Eye (tissue), 1 donor: ENCODE measurements at places on chromosomes 1 and 21.

DNA sequence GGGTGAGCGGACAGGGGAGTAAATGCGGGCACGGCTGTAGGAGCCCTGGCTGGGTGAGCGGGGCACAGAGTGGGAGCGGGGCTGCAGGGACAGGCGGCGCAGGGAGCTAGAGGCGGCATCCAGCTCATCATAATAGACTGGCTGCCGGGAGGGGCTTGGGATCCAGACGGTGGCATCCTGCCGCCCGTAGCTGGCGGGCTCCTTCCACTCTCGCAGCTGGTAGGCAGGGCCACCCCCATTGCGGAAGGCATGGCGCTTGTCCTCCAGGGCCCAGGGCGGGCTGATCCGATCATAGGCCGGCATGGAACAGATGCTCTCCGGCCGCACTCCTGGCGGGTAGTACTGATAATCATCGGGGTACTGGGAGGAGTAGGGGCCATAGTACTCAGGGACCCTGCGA lies 43.7 kb upstream of the GOLT1A start:
- no peak for DNase-seq

DNA sequence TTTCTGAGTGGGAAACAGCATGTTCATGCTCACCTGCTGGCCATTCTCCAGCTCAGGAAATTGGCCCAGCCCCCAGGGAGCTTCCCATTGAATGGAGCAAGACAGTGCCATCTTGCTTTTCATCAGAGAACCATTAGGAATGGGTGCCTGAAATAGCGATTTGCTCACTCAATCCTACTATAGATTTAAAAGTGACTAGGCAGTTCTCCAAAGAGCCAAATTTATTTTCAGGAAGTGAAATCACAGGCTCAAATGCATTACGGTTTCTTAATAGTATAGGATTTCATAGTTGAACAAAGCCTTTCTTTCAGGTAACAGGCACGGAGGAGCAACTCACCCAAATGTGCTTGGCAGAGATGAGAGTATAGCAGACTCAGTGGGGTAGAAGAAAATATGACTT lies 272.1 kb downstream of the GRIK1 start:
- DNase-seq = no peak

GRCh38 chr1:203126151-203126865 lies 1.2 kb upstream of the ADORA1 start:
- DNase-seq = peak; percentile 62

DNA sequence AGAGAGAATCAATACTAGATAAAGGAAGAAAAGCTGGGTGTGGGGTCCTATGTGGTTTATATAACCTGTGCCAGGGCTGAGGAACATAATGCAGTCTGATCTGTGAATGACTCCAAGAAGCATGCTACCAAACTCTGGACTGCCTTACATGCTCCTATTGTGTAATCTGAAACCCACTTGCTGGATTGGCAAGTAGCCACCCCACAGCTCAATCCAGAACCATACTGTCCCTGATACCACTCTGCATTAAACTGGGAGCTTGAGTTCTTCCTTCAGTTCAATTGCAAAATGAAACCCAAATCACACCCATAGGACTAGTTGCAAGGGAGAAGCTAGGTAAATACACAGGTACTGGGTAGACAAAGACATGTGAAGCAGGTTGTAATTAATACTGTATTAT lies 115.4 kb upstream of the NEGR1 start:
- peak; percentile 3 for DNase-seq

GRCh38 chr1:216566641-216567205 lies 143.5 kb upstream of the USH2A start:
- no peak for DNase-seq

DNA sequence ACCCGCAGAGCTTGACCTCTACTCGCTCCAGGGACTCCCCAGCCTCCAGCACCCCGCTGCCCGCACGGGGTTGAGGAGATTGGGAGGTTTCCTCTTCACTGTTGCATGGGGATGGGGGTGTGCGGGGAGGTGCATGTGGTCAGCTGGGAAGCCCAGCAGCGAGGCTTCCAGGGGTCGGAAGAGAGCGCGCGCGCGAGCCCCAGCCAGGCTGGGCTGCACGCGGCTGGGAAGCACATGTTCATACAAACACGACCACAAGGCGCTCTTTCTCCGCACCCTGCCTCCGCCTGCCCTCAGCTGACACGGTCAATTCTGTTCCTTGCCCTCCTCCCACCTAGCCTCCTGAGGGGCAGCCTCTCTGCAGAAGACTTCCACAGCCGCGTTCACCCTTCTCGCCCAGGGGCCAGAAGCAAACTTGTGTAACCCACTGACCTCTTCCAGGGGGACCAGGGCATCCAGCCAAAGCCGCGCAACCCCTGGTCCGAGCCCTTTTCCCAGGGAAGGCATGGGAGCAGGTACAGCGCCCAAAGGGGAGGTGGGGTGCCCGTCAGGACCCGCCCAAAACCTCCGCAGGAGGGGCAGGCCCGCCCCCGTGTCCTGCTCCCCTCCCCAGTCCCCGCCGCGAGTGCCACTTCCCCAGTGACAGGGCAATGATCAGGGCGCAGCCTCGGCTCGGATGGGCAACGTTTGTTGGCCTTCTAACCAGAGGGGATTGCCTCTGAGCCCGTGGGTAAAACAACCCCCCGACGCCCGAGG lies 1.3 kb downstream of the COL24A1 start:
- peak; percentile 80 for DNase-seq

- DNase-seq = no peak
Measured at GRCh38 chr1:64135462-64136223, 67.8 kb upstream of the UBE2U start.

GRCh38 chr1:24276791-24277190 lies 42.4 kb upstream of the GRHL3 start:
- no peak for DNase-seq

- DNase-seq = no peak
Measured at GRCh38 chr1:76284842-76285241, 210.3 kb downstream of the ST6GALNAC3 start.

DNA sequence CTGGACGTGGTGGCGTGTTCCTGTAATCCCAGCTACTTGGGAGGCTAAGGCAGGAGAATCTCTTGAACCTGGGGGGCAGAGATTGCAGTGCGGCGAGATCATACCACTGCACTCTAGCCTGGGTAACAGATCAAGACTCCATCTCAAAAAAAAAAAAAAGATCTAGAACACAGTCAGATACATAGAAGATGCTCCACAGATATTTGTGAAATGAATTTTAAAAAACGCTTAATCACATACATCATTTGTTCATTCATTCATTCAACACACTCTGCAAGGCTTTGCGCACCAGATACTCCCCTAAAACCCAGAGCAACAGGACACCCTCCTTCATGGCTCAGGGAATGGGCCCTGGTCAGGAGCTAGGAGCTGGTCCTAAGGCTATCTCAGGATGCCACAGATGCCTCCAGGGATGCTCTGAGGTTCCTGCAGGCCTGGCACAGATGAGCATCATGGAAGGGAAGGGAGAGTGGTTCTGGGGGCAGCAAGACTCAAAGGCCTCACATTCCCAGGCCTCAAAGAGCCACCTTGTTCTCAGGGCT lies 6.4 kb downstream of the HSPG2 start:
- DNase-seq = no peak

DNA sequence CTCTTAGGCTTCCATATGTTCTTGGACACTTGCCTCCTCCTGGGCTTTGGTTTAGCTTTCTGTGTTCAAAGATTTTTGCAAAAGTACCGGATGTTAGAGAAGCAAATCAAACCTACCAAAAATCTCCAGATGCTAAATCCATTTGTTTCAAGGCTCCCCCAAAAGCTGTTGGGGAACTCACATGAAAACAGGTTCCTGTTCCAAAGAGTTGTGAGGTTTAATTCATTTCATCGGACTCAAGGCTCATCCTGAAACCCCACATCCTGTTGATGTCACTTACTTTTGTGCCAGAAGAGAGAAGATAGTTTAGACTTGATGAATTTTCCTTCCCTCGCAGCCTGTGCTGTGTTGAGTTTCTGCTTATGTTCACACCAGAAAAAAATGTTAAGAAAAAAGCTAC lies 41.7 kb upstream of the RXRG start:
- DNase-seq = no peak

DNA sequence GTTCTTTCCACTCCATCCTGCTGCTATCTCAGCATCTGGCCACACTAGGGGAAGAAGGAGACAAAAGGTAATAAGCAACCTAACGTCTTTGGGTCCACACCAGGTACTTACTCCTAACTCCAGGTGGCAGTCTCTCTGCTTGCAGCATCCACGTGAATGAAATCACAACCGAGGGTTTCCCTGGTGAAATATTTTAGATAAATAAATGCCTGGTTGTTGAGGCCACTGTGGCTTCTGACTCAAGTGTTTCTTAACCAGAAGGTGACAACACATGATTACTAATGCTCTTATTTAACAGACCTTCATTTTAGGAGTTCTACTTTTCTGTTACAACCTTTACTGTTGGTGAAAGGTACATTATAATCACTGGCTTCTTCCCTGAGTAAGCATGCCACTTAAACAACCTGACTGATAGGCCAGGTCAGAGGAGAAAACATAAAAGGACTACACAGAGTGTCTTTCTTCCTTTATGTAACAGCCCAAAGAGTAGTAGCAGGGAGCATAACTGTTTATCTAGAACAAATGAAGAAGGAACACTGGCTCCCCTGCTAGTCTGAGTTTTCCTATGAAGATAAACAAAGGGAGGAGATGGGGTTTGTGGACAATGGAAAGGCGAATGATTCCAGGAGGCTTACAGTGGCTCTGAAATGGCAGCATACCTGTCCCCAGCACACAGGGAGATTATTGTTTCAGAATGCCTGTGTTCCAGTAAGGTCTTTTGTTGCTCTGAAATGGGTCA lies 59.9 kb downstream of the SYT6 start:
- DNase-seq = no peak

GRCh38 chr1:21804536-21804935 lies 7.5 kb upstream of the LDLRAD2 start:
- no peak for DNase-seq

DNA sequence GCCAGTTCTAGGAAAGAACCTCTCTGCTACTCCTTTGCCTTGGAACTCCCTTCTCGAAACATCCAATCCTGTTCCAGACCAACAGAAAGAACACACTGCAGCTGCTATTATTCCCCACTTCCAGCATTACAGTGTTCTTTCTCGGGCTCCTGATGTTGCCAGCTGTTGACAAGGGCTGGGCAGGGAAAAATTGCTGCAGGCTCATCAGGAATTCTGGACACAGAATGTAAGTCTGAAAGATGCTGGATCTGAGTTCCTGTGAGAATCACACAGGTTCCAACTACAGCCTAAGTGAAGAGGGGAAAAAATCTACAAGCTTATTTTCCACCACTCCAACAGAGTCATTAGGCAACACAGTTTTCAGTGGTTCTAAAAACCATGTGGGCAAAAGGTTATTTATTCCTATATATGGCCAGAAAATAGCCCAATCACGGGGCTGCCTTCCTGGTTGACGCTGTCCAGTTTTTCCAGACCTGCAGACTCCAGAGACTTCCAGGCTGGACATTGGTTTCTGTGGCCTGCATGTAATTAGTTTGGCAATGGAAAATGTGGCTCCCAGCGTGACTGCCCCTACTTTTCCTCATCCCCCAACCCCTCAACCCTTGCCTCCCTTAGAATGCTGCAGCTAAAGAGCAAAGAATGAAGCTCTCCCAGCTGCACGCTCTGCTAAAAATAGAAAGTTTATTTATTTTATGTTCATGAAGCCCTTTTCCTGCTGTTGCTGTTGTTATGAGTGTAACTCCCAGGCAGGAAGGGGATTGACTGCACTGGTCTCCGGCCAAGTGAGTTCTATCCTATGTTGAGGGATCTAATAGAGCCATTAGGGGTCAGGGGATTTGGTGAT lies 8.3 kb upstream of the KIAA0040 start:
- DNase-seq = peak; percentile 33

DNA sequence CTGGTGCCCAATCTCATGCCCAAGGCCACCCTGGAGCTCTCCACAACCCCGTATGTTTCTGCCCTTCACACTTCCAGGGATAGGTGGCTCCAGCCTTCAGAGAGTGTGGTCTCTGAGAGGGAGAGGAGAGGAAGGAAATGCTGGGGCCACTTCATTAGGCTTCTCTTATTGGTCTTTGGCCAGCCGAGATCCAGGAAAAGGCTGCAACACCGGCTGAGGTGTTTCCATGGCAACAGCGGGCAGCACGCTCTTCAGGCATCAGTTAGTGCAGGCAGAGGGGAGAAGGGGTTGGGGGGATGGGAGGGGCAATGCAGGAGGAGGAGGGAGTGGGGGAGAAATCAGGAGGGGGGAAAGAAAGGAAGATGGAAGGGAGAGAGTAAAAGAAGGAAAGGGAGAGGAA lies 275.1 kb upstream of the GJB5 start:
- peak; percentile 82 for DNase-seq
